ENCODE measurements at places on chromosomes 11 and 22.
A peak's percentile ranks its signal among the peaks of the same experiment; 100 is the strongest.

- no peak for DNase-seq
Observed at GRCh38 chr22:41508770-41509170, 35.5 kb downstream of the POLR3H start.

- no peak for DNase-seq
Observed at GRCh38 chr22:17586831-17587440, 23.6 kb downstream of the SLC25A18 start.

- DNase-seq, result no peak
Observed at GRCh38 chr22:34880662-34881061, 185.3 kb upstream of the ISX start.

GRCh38 chr11:94954753-94955152, 18.6 kb downstream of the CWC15 start:
- DNase-seq, result no peak

DNA sequence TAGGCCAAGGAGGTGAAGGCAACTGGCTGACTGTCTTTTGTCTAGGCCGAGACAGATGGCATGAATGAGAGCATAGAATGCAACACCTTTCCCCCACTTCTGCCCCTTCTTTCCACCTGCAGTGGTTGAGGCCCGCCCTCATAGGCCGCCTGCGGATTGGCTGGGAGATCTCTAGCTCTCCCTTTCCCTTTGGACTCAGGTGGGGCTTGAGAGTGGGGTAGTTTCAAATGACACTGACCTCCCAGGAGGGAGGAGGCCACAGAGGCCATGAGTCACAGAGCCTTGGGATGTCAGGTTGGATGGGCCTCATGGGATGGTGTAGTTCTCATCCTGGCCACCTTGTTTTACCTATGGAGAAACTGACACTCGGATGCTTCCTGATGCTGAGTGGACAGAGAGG, 9.1 kb downstream of the MICAL2 start:
- no peak for DNase-seq

- peak; percentile 6 for DNase-seq
Observed at GRCh38 chr11:74138572-74138971, 32.2 kb downstream of the C2CD3 start.

DNA sequence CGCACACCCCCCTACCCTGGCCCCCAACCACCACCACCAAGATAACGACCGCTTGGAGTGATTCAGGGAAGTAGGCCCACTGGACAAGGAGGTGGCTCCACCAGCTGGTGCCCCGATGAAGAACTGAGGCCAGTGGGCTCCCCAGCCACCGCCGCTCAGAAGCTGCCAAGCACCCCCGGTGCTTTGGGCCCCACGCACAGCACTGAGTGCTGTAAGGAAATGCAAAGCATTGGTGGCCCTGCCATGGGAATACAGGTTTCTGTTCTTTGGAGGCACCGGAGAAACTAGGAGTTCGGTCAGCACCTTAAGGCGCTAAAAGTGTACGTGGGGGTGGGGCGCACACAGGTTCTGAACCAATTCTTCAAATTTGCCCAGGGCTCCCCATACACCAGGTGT, 664 bp upstream of the PRSS23 start:
- DNase-seq, result peak; percentile 7

DNA sequence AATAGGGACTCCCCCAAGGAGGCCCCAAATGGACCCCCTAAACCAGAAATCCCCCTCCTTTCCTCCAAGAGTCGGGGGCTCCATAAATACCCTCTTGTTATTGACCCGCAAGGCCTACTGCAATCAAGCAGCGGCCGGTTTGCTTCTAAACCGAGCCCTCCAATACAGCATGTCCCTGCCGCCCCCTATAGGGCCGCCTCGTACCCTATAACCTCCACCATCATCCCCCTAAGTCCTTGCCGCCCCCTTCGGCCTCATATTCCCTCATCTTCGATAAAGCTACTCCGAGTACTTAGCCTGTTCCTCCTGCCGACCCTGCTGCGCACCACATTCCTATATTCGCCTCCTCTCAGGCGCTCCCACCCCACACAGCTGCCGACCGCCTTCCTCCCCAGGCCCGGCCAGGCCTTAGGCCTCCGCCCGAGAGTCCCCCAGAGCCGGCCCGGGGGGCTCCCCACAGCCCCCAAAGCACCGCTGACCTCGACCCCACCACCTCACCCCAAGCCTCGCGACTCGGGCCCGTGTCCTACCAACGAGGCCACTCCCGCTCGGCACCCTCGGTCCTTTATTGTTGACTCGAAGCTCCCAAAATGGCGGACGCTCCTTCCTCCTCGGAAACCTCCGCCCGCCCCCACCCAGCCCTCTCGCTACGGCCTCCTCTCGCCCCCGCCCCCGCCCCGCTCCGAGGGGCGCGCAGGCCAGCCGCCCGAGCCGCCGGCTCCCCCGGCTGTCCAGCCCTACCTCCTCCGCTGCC, 430 bp downstream of the DDX6 start:
- peak; percentile 65 for DNase-seq
